ENCODE measurements at places on chromosomes 16 and 17.

DNA sequence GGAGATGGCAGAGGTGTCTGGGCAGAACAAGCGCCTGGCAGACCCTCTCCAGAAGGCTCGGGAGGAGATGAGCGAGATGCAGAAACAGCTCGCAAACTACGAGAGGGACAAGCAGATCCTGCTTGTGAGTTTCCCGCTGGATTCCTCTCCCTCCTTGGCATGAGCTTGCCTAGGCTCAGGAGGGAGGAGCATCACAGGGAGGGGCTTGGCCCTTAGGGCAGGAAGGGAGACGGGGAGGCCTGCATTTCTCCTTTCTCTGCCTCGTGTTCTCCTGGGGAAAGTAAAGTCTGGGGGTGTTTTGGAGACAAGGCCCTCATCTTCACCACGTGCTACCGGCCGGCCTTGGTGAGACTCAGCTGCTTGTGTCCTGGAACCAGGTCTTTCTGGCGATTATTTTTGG lies 18.0 kb upstream of the DBNDD1 start:
- no peak for DNase-seq

GRCh38 chr17:82655038-82655479 lies 6.8 kb upstream of the WDR45B start:
- DNase-seq: no peak

DNA sequence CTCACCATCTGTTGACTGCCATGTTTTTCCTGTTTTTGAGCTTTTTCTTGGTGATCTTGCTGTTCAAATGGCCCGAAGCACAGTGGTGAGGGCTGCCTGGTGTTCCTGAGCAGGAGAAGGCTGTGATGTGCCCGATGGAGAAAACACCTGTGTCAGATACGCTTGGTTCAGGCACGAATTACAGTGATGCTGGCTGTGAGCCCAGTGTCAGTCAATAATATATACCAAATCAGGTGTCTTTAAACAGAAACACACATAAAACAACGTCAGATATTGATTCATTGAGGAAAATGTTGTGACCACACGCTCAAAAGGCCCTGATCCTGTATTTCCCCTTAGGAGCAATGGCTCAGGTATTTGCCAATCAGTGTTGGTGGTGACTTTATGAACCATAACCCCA lies 111.7 kb downstream of the SDR42E1 start:
- DNase-seq: no peak

- no peak for DNase-seq
These were observed 79.5 kb downstream of the SLC6A2 start for GRCh38 chr16:55735120-55735781.

- no peak for DNase-seq
These were observed 177.9 kb upstream of the NLRP1 start for GRCh38 chr17:5762191-5762590.

GRCh38 chr16:12239226-12239625 lies 262.7 kb downstream of the SNX29 start:
- no peak for DNase-seq

DNA sequence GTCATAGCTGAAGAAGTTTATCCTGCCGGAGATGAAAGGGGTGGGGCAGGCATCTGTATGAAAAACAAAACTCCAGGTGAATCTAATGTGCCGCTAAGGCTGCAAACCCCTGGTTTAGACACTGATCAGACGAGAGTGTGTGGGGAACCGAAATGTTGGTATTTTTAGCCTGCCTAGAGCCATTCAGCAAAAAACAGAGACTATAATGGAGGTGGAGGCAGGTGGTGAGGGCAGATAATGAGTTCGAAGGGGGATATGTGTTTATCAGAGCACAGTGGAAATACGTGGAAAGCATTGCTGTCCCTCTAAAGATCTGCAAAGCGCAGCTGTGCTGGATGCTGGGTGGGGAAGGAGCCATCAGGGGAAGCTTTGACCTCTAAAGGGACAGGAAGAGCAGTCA lies 127.5 kb upstream of the WSCD1 start:
- no peak for DNase-seq

DNA sequence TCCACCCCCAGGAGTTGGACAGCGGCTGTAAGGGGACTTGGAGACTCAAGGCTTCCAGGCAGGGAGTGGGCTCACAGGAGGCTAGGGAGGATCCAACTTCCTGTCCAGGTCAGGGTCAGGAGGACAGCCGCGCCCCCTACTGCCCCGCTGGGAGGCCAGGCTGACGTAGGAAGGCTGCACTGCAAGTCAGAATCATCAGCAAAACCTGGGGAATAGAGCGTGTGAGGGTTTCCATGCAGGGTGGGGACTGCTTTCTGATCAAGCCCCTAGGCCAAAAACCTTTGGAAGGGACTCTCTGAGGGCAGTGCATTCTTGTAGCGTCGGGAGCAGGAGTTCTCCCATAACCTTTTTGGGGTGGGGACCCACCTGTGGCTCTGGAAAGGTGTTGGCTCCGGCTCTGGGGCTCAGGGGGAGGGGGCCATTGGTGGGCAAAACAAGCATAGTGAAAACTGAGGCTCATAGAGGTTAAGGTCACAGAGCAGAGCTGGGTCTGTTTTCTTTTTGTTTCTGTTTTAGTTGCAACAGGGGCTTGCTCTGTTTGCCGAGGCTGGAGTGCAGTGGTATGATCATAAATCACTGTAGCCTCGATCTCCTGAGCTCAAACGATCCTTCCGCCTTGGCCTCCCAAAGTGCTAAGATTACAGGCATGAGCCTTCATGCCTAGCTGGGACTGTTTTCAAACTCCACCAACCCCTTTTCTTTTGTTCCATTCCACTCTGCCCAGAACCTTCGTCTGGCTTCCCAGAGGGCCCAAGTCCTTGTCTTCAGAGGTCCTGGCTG lies 22.1 kb downstream of the RAI1 start:
- no peak for DNase-seq

GRCh38 chr17:15893658-15894024 lies 51.3 kb upstream of the ADORA2B start:
- no peak for DNase-seq

GRCh38 chr16:30921748-30922419 lies 1.5 kb upstream of the FBXL19 start:
- DNase-seq: peak; percentile 75

GRCh38 chr16:10250137-10250828 lies 68.1 kb upstream of the GRIN2A start:
- no peak for DNase-seq

GRCh38 chr17:65504141-65504540 lies 57.3 kb downstream of the AXIN2 start:
- DNase-seq: no peak

- DNase-seq: no peak
These were observed 94.9 kb downstream of the ANKRD11 start for GRCh38 chr16:89395150-89396142.

- DNase-seq: no peak
These were observed 232.1 kb upstream of the CACNG5 start for GRCh38 chr17:66602659-66603384.

GRCh38 chr16:8713635-8714172 lies 39.3 kb downstream of the ABAT start:
- no peak for DNase-seq

DNA sequence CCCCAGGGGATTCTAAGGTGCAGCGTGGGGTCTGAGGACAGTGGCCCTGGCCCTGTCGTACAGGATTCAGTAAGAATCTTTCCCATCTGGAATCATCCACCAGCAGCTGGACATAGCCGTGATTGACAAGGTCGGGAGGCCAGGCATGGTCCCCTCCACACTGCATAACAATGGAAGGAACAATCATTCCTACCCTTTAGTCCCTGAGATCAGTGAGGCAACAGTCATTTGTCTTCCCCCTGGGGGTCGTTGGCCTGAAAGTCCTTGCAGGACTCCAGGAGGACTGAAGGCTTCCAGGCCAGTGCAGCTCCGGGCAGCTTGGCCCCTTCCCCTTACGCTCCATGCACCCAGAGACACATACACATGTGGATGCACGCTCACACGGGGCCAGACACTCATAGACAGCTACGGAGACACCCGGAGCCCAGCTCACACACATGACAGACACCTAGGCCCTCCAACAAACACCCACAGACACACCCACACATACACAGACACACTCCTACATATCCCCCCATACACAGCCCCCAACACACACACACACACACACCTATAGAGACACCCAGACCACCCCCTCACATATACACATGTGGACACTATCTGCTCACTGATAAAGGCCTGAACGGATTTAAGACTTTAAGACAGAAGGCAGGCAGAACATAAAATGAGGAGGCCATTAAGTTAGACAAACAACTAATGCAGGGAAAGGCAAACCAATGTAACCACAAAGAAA lies 42.9 kb downstream of the LITAF start:
- no peak for DNase-seq

DNA sequence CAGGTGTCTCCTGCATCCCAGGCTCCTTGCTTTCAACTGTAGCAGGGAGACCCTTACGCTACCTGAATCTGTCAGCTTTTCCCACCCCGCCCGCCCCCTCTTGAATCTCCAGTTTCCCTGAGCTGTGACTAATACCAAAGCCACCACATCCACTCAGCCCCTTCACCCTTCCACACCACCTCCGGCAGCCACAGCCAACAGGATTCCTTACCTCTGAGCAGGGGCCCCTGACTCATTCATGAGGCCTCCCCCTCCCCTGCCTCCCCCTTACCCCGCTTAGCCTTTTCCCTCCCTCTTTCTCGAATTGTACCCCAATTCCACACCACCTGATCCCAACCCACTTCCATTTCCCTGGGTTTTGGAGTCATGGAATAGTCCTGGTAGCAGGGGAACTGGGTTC lies 2.3 kb downstream of the STX1B start:
- DNase-seq: no peak

GRCh38 chr17:13099926-13100325 lies 82.1 kb upstream of the ELAC2 start:
- DNase-seq: no peak

- DNase-seq: no peak
These were observed 17.7 kb downstream of the HOXB1 start for GRCh38 chr17:48513097-48513496.

DNA sequence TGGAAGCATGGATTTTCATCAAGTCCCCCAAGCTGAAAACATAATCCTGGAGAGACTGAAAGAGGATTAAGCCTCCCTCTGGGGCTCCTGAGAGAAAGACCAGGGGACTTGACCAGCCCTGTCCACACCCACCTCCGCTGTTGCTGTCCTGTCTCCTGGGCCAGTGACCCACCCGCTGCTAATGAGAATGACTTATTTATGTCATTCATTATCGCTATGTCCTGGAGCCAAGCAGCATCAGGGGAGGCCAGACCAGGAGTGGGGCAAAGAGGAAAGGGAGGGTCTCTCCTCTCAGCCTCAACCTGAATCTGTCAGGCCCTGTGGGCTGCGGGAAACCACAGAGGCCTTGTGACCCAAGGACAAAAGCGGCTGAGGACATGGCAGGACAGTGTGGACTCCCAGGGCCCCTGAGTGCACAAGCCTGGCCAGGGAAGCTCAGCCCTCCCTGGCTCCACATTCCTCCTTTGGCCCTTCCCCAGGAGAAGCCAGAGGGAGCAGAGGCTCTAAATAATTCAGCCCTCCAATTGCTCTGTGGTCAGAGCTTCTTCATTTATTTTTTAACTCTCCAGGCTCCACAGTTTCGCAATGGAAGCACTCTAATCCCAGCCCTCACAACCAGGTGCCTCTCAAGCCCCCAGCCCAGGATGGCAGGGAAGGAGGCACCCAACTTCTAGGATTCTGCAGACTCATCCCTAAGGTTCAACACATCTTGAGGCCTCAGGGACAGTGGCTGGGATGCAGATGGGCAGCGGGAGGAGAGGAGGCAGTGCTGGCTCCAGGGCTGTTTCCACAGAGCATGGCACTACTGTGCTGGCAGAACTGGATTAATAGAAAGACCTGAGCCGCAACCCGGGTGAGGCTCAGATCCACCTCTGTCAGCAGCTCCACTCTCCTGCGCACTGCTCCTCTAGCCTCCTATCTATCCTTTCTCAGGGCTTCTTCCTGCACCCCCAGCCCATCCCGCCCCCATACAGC lies 19.1 kb downstream of the CUEDC1 start:
- DNase-seq: no peak

DNA sequence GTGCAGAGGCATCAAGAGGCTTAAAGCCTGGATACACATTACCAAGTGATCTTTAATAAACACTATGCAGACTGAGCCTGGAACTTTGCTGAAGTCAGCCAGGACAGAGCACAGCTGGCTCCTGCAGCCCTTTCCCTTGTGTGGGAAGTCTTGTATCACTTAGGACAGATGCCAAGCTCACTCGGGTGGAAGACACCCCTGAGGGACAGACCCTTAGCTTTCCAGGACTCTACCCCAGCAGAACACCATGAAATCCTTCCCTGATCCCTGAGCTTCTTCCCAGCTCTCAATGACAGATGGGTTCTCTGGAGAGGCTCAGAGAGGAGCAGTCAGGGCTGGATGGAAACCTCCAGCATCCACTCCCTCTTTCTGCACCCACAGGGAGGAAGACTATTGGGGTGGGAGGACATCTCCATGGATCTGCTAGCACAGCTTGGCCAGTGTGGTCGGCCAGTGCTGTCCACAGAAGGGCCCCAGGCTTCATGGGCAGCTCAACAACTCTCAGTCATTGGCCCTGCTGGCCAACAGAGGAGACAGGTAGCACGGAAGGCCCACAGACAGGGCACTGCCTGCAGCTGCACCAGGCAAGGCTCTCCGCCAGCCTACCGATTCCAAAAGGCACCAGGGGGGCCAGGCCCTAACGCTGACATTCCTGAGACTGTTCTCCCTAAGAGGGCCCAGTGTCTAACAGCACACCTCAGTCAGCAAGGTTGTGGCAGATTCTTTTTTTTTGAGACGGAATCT lies 15.9 kb downstream of the RAB5C start:
- DNase-seq: no peak

DNA sequence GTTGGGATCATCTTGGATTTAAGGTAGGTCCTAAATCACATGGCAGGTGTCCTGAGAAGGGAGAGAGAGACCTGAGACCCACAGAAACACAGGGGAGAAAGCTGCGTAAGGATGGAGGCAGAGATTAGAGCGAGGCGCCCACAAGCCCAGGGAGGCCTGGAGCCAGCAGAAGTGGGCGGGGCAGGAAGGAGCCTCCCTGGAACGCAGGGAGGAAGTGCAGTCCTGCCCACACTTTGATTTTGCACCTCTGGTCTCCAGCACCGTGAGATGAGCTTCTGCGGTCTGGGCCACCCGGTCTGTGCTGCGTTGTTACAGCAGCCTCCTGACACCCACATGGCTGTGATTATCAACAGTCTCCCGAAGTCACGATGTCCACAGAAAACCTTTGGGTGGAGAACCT lies 6.4 kb downstream of the DNASE1L2 start:
- no peak for DNase-seq

DNA sequence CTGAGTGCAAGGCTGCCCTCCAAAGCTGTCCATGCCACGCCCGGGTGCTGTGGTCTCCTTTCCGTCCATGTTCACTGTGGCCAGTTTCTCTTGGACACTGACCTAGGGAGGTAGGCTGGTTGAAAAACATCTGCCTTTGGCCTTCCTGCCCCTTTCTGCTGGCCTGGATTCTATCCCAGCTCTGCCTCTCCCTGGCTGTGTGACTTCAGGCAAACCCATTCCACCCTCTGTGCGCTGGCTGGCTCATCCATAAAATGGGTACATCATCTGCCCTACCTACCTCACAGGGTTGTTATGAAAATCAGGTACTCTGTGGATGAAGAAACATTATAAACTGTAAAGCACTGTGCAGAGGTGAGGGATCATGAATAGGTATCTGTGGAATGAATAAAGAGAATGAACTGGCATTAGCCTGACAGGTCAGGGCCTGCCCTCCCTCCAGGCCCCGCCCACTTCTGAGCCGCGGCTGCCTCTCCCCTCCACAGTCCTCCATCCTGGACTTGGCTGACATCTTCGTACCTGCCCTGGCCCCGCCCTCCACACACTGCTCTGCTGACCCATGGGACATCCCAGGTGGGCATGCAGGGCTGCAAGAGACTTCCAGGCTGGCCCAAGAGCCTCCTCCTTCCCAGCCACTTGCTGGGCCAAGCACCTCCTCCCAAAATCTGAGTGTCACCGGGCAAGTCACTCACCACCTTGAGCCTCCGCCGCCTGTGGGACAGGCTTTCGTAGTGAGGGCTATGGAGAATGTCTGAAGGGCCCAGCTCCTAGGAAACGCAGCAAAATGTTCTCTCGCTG lies 7.0 kb upstream of the SPATA20 start:
- DNase-seq: no peak

Data from stimulated activated CD8-positive, alpha-beta memory T cell treated with anti-CD3 and anti-CD28 coated beads, Interleukin-4, amount 100 ng/mL, for 4 hours (primary cell).